Lower leg skin (tissue), 4 donors: ENCODE measurements at places on chromosomes 6 and 20. TPM values are rescaled to one million over a fixed set of nuclear protein-coding genes. Genes with fewer than 3 reads are reported as not detected.

ENPP3 gene
- not detected for total RNA-seq

COL21A1 gene
- total RNA-seq = 4.9 TPM

DNA sequence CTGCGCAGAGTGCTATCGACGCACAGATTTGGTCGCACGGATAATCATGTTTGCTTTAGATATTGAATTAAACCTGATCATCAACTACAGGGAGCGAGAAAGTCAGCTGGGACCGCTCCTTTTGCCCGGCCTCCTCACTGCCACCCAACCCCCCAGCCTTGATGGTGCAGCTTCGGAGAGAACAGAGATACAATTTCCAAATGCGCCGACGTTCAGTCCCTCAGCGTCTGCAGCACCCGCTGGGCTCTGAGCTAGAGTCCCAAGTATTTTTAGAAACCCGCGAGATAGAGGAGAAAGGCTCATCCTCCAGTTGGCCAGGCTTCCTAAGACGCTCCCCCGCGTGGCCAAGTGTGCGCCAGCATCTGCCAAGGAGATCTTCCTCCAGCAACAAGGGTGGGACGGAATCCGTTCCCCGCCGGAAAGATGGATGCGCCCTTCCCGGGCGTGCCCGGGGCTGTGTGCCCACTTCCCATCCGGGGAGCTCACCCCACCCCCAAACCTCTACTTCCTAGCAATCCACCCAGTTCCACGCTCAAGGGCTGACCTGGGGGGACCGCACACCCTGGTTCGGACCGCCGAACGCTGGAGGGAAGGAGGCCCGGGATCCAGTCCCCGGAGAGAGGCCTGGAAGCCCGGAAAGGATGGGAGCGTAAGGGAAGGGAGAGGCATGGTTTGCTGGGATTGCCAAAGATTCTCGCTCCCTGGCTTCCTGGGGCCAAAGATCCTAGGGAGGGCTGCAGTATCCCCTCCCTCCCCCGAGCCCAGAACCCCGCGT, 4.1 kb downstream of the NKX2-2 start:
- no peak for DNase-seq

DNA sequence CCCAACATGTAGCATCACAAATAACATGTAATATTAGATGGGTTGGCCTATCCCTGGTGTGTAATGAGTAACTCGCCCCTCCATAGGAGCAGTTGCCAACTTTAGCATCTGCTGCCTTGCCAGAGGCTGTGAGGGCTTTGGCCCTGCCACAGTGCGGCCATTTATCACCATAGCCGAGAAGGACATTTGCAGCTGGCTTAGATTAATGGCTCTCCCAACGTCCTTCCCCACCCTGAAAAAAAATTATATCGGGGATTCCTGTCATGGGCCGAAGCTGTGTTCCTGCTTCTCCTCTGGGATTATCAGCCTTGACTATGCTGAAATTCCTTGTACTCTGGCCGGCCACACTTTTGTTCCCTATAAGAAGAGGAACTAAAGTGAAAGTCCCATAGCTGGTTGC, 7.6 kb upstream of the ADIG start:
- no peak for DNase-seq

GRCh38 chr6:115120391-115120790, 777.6 kb upstream of the HS3ST5 start:
- DNase-seq = no peak
